ENCODE measurements at places on chromosomes 1 and 21. TPM values are rescaled to one million over a fixed set of nuclear protein-coding genes. Genes with fewer than 3 reads are reported as not detected.

The RIMKLA gene
- 0.24 TPM for total RNA-seq

The SMCP gene
- total RNA-seq: not detected

DNA sequence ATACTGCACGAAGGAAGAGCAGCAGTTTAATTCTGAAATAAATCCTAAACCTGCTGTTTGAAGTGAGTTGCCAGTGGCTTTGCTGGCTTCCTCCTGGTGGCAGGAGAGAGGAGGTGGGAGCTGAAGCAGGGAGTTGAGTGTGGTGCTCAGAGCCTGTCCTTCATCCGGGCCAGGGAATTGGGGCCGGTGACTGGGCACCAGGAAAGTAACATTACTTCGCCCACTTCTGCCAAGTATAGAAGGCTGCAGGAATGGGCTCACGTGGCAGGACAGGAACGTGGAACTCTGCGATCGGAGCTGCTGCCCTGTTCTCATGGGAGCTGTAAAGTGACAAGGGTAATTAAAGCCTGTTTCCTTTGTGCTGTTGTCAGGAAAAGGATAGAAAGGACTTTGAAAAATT is 8.7 kb downstream of the TOR3A start:
- no peak overlapping the region for H3K4me3 ChIP-seq
- H3K27me3 ChIP-seq: no peaks in the 10 kb centered on the region
- peak overlapping the region; percentile 26 for H3K27ac ChIP-seq
- H3K36me3 ChIP-seq: peaks cover 33% of the 10 kb centered on the region

The KLF17 gene
- total RNA-seq: not detected

The PRELP gene
- total RNA-seq: not detected

GRCh38 chr1:86714561-86715244 is 10.3 kb downstream of the SH3GLB1 start:
- no peak overlapping the region for H3K27ac ChIP-seq
- no peak for DNase-seq
- peaks cover 3% of the 10 kb centered on the region for H3K4me1 ChIP-seq
- no peaks in the 10 kb centered on the region for H3K27me3 ChIP-seq
- H3K36me3 ChIP-seq: no peaks in the 10 kb centered on the region
- H3K4me3 ChIP-seq: no peak overlapping the region

The RUNX3 gene
- total RNA-seq: 8.6 TPM

DNA sequence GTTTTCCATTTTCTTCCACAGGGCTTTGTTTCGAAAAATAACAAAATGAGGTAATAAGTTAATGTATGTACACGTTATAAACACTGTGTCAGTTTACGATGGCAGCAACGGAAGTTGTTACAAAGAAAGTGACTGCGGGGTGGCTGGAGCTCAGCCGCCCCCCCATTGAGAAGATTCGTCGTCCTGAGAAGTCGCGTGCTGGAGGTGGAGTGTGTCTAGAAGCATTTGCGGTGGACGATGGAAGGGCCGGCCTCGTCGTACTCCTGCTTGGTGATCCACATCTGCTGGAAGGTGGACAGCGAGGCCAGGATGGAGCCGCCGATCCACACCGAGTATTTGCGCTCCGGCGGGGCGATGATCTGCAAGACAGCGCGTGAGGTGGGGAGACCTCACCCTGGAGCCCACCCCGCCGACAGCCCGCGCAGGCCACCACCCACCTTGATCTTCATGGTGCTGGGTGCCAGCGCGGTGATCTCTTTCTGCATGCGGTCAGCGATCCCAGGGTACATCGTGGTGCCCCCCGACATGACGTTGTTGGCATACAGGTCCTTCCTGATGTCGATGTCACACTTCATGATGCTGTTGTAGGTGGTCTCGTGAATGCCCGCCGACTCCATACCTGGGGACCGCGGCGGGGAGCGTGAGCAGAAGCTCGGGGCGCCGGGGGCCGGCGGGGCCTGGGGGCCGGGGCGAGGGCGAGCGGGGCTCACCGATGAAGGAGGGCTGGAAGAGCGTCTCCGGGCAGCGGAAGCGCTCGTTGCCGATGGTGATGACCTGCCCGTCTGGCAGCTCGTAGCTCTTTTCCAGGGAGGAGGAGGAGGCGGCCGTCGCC is 2.4 kb downstream of the ACTA1 start:
- no peak overlapping the region for H3K27ac ChIP-seq
- peak; percentile 90 for DNase-seq
- peak overlapping the region; percentile 37 for H3K4me3 ChIP-seq

DNA sequence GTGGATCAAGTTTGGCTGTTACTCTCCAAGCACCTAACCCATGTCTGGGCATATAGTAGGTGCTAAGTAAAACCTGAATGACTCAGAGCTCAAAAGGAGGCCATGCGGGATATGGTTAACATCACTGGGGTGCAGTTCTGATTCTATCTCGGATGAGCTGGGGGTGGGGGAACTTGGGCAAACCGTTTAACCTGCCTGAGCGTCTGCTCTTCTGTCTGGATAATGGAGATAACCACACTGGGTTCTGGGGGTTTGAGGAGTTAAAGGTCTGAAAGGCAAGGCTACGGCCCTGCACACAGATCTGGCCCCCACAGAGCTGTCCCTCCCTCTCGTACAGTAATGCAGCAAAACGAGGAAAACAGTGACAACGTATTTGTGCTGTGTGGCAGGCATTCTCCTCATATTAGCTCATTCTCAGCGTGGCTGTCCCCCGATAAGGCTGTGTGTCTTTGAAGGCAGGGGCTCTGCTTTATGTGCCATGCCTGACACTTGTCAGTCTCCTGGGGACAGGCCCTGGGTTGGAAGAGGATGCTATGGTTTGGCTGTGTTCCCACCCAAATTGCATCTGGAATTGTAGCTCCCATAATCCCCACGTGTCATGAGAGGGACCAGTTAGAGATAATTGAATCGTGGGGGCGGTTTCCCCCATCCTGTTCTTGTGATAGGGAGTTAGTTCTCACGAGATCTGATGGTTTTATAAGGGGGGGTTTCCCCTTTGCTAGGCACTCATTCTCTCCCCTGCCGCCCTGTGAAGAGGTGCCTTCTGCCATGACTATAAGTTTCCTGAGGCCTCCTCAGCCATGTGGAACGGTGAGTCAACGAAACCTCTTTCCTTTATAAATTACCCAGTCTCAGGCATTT is 6.8 kb upstream of the ALDH4A1 start:
- peaks cover 14% of the 10 kb centered on the region for H3K4me1 ChIP-seq
- DNase-seq: peak; percentile 62
- no peak overlapping the region for H3K27ac ChIP-seq
- H3K36me3 ChIP-seq: peaks cover 14% of the 10 kb centered on the region
- H3K4me3 ChIP-seq: no peak overlapping the region

DNA sequence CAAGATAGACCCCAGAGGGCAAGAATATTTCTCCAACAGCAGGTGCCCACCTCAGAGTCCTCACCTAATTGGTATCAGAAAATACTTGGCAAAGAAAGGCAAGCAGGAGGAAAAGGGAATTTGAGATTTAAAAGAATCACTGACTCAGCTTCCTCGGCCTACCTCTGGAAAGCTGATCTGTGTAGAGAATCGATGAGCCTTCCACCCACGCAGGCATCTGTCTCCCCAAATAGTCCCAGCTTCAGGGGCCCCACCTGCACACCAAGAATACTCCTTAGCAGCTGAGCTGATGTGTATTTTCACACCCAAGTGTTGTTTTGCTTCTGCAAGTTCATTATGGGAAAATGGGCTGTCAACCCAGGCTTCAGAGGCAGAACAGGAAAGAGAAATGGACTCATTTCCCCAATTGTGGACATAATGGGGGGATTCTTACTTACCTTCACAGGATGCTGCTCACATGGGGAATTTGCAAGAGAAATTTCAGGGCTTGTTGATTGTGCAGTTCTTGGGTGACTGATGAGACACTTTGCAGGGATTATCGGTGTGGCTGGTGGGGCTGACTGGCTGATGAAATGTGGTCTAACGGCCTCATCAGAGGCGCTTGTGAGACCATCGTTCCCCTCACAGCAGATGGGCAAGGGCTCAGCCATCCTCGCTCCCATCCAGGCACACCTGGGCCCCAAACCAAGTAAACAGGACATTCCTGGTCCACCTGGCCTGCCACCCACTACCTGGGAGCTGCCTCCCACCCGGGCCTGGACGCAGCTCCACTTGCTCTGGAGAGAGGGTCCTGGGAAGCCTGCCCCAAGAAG is 436.3 kb downstream of the PTPRU start:
- H3K4me3 ChIP-seq: no peak overlapping the region
- no peak overlapping the region for H3K27ac ChIP-seq
- H3K4me1 ChIP-seq: no peaks in the 10 kb centered on the region
- no peaks in the 10 kb centered on the region for H3K36me3 ChIP-seq
- peaks cover 13% of the 10 kb centered on the region for H3K27me3 ChIP-seq

The ZBTB18 gene
- 15.2 TPM for total RNA-seq

- no peaks in the 10 kb centered on the region for H3K36me3 ChIP-seq
- H3K4me3 ChIP-seq: peak overlapping the region; percentile 45
- no peak for DNase-seq
- no peak overlapping the region for H3K27ac ChIP-seq
Observed at GRCh38 chr1:153680120-153680403, 1.6 kb downstream of the NPR1 start.

- DNase-seq: no peak
- no peaks in the 10 kb centered on the region for H3K27me3 ChIP-seq
- H3K4me1 ChIP-seq: peaks cover 10% of the 10 kb centered on the region
- H3K27ac ChIP-seq: no peak overlapping the region
Observed at GRCh38 chr1:246444617-246445016, 62.5 kb downstream of the SMYD3 start.

The PBXIP1 gene
- 20.8 TPM for total RNA-seq

DNA sequence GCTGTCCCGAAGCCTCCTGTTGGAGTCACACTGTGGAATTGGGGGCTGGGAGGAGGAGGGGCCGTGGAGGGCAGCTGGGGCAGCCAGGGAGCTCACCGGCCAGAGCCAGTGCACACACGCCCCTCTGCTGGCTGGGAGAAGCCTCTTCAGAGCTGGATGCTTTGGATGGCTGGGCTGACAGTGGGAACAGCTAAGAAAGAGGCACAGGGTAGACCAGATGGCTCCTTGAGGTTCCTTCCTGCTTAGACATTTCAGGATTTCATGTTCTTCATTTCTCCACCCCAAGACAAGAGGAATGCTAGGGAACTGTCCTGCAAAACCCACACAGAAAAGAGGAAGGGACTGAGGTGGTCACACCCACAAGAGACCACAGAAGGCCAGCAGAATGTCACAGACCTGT is 254.8 kb upstream of the VAMP3 start:
- H3K27me3 ChIP-seq: no peaks in the 10 kb centered on the region
- H3K27ac ChIP-seq: no peak overlapping the region
- DNase-seq: no peak
- H3K4me3 ChIP-seq: no peak overlapping the region
- H3K4me1 ChIP-seq: no peaks in the 10 kb centered on the region

DNA sequence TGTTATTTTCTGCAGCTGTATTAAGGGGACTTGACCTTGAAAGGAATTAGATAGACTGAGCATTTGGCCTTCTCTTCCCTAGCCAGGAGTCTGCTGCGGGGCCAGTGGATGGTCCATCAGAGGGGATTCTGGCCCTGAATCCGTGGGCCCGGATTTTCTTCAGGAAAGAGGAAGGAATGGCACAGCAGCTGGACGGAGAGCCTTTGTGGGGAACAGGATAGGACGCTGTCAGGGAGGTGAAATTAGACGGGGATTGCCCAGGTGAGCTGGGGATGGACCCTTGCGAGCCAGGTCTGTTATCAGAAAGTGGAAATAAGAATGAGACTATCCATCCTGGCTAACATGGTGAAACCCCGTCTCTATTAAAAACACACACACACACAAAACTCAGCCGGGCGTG is 1.7 kb upstream of the C2CD2 start:
- no peak overlapping the region for H3K4me3 ChIP-seq
- no peak overlapping the region for H3K27ac ChIP-seq
- no peaks in the 10 kb centered on the region for H3K27me3 ChIP-seq
- H3K4me1 ChIP-seq: peaks cover 19% of the 10 kb centered on the region

DNA sequence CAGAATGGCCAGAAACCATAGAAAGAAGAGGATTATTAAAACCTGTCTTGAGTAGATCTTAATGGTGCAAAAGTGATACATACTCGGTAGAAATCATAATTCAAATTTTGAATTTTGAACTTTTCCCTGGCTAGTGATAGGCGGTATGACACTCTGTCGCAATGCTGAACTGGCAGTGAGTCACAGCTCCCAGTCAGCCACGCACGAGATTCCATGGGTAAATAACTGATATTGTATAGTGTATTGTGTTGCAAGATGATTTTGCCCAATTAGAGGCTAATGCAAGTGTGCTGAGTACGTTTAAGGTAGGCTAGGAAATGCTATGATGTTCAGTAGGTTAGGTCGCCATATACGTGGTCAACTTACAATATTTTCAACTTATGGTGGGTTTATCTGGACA is 207.0 kb downstream of the SIPA1L2 start:
- no peaks in the 10 kb centered on the region for H3K4me1 ChIP-seq
- DNase-seq: no peak
- H3K27me3 ChIP-seq: no peaks in the 10 kb centered on the region
- H3K27ac ChIP-seq: no peak overlapping the region

The HLX gene
- total RNA-seq: not detected

DNA sequence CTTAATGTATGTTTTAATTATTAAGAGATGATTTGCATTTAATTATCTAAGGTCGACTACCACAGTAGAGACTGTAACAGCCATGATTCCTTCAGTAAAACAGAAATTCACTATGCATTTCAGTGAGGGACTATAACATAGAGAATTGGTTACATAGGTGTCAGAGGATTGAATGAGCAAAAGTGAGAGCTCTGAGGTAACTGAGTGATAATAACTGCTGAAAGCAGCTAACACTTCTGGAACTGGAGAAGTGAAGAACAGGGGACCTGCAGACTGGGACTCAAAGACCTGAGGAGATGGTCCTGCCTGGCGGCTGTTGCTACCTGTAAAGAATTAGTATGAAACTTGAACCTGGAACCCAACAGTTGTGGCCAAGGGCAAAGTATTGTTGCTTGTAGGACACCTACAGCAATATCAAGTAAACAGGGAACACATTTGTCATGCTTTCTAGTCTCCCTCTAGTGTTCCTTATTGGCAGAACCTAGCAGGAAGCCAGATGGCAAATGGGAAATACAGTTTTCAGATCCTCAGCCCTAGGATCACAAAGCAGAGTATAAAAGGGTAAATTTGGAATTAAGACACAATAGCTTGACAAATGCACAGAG is 110.6 kb downstream of the HS2ST1 start:
- H3K4me3 ChIP-seq: no peak overlapping the region
- H3K27ac ChIP-seq: no peak overlapping the region
- no peaks in the 10 kb centered on the region for H3K27me3 ChIP-seq
- DNase-seq: peak; percentile 65
- peaks cover 8% of the 10 kb centered on the region for H3K4me1 ChIP-seq

The ADAMTS5 gene
- not detected for total RNA-seq

The SYT2 gene
- total RNA-seq: 0.92 TPM

The HMGCS2 gene
- total RNA-seq: not detected

- no peak for DNase-seq
- no peak overlapping the region for H3K4me3 ChIP-seq
- H3K27me3 ChIP-seq: no peaks in the 10 kb centered on the region
- no peak overlapping the region for H3K27ac ChIP-seq
- H3K4me1 ChIP-seq: no peaks in the 10 kb centered on the region
Observed at GRCh38 chr1:23625459-23625858, 66.1 kb upstream of the RPL11 start.

The NTMT2 gene
- total RNA-seq: not detected

All from A673 (cell line).